ENCODE measurements at places on chromosomes 7 and 10. TPM values are rescaled to one million over a fixed set of nuclear protein-coding genes. Genes with fewer than 3 reads are reported as not detected.

The MYO3A gene
- total RNA-seq = not detected

The GTF2IRD1 gene
- 27.1 TPM for total RNA-seq

The SORCS1 gene
- 2.5 TPM for total RNA-seq

DNA sequence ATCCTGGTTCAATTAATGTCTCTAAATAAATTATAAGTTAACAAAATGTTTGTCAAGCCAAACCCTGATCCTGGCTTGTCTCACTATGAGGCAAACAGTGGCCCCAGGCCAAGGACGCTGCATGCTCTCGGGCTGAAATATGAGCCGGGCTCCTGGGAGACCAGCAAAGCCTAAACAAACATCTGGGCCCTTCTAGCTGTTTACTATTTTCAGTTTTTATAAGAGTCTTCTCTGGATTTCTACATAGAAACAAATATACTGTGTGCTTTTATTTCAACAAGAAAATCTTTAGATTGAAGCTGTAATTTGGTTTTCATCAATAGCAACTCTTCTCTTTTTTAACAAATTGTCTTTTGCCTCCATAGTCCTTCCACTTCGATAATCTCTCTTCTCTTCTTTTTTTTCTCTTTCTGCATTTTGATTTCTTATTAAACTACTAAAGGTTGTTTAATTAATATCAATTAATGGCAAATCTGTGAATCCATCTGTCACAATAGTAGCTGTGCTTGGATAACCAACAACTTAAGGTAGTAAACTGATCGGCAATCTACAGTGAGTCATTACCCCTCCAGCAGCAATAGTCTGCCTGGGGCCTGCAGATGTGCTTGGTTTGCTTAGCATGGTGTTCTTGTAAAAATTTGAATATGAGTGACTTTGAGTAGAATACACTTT is 83.3 kb upstream of the DNAJC1 start:
- no peak overlapping the region for H3K27ac ChIP-seq
- no peaks in the 10 kb centered on the region for H3K36me3 ChIP-seq
- no peaks in the 10 kb centered on the region for H3K27me3 ChIP-seq
- peak; percentile 57 for DNase-seq
- no peaks in the 10 kb centered on the region for H3K4me1 ChIP-seq

- no peaks in the 10 kb centered on the region for H3K27me3 ChIP-seq
- no peaks in the 10 kb centered on the region for H3K4me1 ChIP-seq
- peak; percentile 42 for DNase-seq
- H3K4me3 ChIP-seq = no peak overlapping the region
- no peaks in the 10 kb centered on the region for H3K36me3 ChIP-seq
These were observed 37.6 kb downstream of the ANK3 start for GRCh38 chr10:60352105-60352504.

GRCh38 chr10:17335065-17335464 is 107.0 kb downstream of the VIM start:
- no peak overlapping the region for H3K27ac ChIP-seq
- no peaks in the 10 kb centered on the region for H3K27me3 ChIP-seq
- H3K36me3 ChIP-seq = no peaks in the 10 kb centered on the region

DNA sequence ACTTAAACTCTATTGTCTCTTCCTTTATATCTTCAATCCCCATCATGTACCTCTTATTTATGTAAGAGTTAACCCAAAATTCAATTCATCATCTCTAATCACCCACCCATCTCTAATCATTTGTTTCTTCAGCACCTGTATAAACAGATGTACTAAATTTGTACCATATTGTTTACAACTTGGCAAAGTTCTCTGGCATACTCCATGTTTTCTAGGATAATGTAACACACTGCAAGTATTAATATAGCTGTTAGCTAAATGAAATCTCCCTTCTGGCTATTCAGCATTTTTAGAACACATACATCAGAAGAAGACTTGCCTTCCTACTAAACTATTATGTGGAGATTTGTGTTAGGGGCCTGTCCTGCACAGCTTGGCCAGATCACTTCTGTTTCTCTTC is 33.1 kb downstream of the MALSU1 start:
- H3K4me1 ChIP-seq = no peaks in the 10 kb centered on the region
- no peak for DNase-seq
- no peak overlapping the region for H3K4me3 ChIP-seq
